ENCODE measurements at places on chromosomes 7 and 10. TPM values are rescaled to one million over a fixed set of nuclear protein-coding genes. Genes with fewer than 3 reads are reported as not detected.

The CCL26 gene
- total RNA-seq: not detected

The LLCFC1 gene
- not detected for total RNA-seq

The JAKMIP3 gene
- 0.71 TPM for total RNA-seq

The ZNF3 gene
- 28.0 TPM for total RNA-seq

The SEC31B gene
- 7.6 TPM for total RNA-seq

- no peak for DNase-seq
Measured at GRCh38 chr10:133133471-133134231, 26.4 kb upstream of the KNDC1 start.

DNA sequence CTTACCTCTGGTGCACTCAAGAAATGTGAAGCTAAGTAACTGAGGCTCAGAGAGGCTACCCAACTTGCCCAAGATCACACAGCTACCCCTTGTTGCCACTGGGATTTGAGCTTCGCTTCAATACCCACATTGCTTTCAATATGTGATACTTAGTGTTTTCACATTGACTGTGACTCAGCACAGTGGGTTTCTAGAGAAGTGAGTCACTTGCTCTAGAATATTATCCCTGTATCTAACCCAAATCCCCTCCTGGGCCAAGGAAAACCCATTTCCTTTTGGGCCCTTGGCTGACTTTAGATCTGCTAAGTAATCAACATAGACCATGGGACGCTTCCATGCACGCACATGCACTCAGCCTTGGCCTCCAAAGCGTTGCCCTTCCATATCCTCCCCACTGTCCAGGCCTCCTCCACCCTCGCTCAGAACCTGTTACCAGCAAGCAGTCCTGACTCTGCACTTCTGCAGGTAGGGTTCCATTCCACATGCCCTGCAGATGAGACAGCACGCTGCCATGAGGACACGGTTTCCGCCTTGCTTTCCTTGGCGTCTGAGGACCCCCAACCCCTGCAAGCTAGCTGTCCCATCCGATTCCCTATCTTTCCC is 87.7 kb upstream of the CHST15 start:
- DNase-seq: no peak

DNA sequence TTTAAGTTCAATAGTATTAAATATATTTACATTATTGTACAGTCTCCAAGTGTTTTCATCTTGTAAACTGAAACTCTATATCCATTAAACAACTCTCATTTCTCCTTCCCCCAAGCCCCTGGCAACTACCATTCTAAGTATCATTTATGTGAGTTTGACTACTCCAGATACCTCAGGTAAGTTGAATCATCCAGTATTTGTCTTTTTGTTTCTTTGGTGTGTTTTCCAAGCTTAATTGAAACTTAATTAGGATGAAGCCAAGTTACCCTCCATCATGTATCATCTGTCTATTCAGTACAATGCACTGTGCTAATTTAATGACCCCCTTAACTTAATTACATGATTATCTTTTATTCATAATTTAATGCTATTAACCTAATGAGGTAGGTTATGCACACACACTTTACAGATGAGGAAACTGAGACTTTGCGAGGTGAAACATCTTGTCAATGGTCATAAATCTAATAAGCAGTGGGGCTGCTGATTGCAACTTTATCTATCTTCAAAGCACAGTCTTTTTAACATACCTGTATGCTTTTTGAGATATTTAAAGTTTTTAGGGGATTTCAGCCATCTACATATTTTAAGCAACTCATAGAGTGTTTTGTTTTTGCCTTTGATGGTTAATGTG is 663 bp downstream of the MACC1 start:
- no peak for DNase-seq

DNA sequence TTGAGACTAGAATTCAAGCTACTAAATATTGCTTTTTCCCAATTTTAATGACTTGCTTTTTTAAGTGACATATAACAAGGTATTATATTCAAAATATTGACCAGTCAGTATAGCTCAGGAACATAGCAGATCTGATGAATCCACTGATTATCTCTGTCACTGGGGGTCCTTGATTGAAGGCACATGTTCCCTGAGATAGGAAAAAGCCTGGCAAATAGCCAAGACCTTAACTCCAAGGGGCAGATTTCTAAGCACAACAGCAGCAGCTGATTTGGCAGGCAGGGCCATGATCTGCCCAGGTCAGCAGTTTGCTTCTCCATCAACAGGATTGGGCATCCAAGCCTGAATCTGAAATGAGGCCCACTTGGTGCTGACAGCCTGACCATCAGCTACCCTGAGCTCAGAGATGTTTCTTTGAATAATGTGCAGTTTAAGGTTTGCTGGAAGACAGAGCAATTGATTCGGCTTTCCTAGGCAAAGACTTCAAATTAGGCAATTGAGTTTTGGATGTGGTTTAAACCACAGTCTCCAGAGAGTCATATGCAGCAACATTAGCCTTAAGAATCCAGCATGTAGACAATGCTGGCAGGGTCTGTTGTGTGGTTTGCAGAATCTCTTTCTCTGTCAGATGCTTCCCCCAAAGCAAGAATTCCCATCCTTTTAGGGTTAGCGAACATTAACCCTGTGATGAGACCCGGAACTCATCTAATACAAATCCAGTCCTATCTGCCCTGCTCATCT is 352.6 kb downstream of the ADRA2A start:
- DNase-seq: no peak

DNA sequence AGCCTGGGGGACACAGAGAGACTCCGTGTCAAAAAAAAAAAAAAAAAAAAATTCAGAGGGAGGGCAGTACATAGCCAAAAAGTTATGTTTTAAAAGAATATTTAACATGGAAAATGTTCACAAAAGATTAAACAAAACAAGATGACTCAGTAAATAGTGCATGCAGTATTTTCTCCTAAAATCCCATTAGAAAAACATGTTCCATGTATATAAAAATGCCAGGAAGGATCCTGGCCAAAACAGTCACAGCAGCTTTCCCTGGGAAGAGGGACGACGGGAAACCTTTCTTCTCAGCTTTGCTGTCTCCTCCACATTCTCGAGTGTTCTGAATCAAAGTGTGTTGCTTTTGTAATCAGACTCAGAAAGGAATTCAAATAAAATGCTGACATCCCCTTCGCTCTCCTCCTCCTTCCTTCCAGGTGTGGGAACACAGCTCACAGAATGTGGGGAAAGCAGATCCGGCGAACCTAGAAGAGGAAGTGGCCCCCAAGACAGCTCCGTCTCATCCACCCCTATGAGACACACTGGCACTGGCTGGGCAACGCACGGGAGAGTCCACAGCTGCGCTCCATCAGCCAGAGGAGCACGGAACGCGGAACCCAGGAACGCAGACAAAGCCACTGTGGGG is 139.4 kb downstream of the MAD1L1 start:
- no peak for DNase-seq

DNA sequence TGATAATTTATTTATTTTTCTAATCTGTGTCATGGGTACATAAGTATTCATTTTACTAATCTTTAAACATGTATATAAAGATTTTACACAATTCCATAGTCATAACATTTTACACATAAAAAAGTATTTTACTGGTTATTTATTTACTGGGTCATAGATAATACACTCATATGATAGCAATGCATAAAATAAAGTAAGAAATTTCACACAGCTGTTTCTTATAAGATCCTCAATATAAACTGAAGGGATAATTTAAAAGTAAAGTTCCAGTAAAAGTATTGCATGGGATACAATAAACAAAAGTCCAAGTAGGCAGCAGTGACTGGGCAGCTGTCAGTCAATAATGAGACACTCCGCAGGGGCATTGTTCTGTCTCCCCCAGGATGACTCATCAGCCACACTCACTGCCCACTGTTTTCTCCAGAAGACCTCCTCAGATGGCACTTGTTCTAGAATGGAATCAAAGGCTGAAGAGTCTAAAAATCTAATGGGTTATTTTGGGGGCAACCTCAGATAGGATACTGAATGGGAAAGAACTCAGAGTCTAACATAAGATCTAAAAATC is 32.7 kb downstream of the DPY19L1 start:
- DNase-seq: no peak

GRCh38 chr10:21873198-21873597 is 130.3 kb downstream of the DNAJC1 start:
- no peak for DNase-seq

- DNase-seq: no peak
Measured at GRCh38 chr10:69055241-69055640, 32.7 kb upstream of the SRGN start.

DNA sequence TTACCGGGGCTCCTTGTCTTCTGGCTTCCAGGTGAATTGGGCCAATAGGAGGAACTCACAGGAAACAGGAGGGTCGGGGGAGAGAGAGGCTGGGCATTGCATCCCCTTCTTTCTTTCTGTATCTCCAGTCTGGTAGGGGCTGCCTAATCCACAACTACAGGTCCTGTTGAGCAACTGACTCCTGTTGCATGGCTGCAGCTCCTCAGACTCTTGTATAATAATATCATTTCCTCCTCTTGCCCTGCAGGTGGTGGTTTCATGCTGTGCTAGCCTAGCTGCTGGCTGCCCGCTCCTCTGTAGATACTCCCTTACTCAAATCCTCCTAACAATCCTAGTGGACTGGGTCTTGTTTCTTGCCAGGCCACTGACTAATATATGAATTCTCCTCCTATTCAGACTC is 276.5 kb upstream of the SMIM30 start:
- no peak for DNase-seq

DNA sequence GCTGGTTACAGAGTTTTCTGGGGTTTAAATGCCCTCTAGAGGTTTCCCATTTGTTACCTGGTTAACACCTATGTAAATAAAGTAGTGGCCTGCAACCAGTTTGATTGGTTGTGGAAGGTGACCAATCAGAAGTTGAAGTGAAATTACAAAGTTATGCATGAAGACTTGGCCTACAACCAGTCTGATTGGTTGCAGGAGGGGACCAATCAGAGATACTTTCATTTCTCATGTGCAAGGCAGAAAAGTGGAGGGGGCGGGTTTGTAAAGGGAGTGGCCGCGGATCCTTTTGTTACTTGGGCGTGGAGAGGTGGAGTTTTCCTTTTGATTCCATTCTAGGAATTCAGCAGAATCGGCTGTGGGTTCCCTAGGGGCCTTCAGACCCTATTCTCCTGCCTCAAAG is 80.8 kb downstream of the SEC23IP start:
- DNase-seq: no peak

DNA sequence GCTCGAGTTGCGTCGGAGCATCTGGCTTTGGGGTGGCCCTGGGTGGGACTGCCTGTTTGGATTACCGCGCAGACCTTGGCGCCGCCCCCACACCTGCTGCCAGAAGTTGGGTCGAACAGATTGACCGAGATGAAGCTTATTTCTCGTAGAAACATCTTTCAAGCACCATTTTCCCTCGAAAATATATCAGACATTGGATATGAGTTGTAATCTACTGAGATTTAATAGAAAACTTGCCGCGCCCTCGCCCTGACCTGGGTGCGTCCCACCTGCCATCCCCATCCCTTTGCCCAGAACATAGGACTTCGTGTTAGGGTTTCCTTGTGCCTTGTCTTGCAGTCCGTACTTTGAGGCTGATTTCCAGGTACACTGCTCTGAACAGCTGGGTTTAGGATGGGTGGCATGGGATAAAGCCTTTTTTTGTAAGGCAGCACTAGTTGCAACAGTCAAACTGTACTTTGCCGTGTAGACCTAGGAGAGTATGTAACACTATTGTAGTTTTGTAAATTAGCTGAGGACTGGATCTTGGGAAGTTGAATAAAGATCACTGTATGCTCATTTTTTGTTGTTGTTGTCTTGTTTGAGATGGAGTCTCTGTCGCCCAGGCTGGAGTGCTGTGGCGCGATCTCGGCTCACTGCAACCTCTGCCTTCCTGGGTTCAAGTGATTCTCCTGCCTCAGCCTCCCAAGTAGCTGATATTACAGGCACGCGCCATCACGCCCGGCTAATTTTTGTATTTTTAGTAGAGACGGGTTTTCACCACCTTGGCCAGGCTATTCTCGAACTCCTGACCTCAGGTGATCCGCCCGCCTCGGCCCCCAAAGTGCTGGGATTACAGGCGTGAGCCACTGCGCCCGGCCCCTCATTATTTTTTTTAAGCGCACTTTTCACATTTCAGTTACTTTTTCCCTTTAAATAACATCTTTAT is 978 bp downstream of the OGDH start:
- DNase-seq: no peak

GRCh38 chr7:129222064-129222463 is 2.8 kb upstream of the AHCYL2 start:
- peak; percentile 14 for DNase-seq

DNA sequence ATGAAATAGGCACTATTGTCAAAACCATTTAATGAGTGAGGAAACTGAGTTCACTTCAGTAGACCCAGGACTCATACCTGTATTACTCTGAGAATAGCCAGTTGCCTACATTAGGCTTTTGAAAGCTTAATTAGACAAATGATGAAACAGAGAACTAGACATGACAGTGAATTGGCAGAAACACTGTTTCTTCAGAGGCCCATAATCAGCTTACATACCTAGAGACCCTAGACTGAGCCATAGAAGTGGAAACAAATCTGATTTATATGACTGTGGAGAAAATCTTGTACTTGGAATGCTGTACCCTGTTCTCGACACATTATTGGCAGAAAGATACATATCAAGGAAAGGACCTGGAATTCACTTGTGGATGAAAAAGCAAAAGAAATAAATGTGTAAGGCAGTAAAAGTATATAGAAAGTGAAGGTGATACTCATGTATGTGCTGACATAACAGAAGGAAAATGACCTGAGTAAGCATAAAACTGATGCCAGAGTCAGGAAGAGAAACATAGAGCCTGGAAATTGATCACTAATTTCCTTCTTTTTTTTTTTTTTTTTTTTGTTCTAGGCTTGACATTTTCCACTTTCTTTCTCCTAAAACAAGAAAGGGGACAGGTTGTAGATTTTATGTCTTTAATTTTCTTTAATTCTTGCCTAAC is 251.5 kb downstream of the BICC1 start:
- DNase-seq: no peak

DNA sequence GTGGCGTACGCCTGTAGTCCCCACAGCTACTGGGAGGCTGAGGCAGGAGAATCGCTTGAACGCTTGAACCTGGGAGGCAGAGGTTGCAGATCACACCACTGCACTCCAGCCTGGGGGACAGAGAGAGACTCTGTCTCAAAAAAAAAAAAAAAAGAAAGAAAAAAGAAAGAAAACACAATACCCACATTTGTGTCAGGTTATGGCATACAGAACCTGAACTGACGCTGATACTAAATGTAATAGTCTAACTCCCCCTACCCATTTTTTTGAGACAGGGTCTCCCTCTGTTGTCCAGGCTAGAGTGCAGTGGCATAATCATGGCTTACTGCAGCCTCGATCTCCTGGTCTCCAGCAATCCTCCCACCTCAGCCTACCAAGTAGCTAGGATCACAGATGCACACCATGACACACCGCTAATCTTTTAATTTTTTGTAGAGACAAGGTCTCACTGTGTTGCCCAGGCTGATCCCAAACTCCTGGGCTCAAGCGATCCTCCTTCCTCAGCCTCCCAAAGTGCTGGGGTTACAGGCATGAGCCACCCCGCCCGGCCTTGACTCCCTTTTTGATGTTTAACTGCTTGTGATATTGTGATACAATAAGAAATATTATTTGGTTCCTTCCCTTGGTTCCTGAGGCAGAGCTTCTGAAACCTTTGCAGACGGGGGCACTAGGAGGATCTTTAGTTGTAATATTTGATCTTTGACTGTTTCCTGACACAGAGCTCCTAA is 6.5 kb upstream of the MMD2 start:
- DNase-seq: no peak

Measured in sigmoid colon (tissue), 7 donors.